ENCODE measurements at places on chromosomes 3 and 15.

DNA sequence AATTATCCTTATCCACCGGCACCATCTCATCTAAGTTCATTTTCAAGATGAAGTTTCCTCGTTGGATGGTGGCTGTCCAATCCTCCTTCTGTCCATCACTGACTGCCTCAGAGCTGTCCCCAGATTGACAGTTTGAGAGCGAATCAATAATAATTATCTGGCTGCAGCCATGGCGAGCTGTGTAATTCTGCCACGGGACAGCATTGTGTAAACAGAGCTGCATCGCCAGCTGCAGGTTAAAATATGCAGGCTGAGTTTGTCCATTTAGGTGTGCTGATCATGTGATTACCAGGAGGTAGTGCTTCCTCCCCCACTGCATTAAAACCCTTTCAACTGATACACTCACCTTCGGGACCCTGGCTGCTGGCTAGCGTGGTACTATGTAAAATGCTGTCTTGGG, 461.9 kb upstream of the ONECUT1 start:
- no peak for DNase-seq
- H3K4me3 ChIP-seq = no peak overlapping the region
- no peaks in the 10 kb centered on the region for H3K27me3 ChIP-seq
- no peaks in the 10 kb centered on the region for H3K4me1 ChIP-seq
- no peaks in the 10 kb centered on the region for H3K36me3 ChIP-seq

DNA sequence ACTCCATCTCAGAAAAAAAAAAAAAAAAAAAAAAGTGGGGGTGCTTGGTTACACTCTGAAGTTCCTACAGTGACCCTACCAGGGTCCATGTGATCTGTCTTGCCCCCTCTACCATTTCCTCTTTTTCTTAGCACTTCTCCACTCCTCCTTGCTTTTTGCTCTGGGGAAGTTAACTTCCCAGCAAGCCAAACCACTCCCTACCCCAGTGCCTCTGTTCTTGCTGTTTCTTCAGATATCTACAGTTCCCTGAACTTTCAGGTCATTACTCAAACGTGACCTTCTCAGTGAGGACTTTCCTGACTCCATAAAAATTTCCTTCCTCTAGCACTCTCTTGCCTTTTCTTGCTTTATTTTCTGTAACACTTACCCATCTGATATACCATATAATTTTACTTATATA, 61.1 kb upstream of the GCNT3 start:
- no peak for DNase-seq
- no peaks in the 10 kb centered on the region for H3K27me3 ChIP-seq
- H3K36me3 ChIP-seq = no peaks in the 10 kb centered on the region
- no peak overlapping the region for H3K27ac ChIP-seq

GRCh38 chr15:43531018-43531670, 13.7 kb downstream of the MAP1A start:
- peaks cover 5% of the 10 kb centered on the region for H3K36me3 ChIP-seq
- H3K4me1 ChIP-seq = no peaks in the 10 kb centered on the region
- no peak for DNase-seq
- no peaks in the 10 kb centered on the region for H3K27me3 ChIP-seq
- no peak overlapping the region for H3K27ac ChIP-seq

GRCh38 chr3:4797201-4797705, 182.0 kb upstream of the BHLHE40 start:
- H3K4me3 ChIP-seq = no peak overlapping the region
- no peaks in the 10 kb centered on the region for H3K4me1 ChIP-seq
- no peak overlapping the region for H3K27ac ChIP-seq
- H3K27me3 ChIP-seq = no peaks in the 10 kb centered on the region

GRCh38 chr3:169835533-169835932, 22.8 kb upstream of the LRRC34 start:
- DNase-seq = no peak
- H3K27me3 ChIP-seq = peaks cover 3% of the 10 kb centered on the region
- no peaks in the 10 kb centered on the region for H3K4me1 ChIP-seq
- no peak overlapping the region for H3K27ac ChIP-seq
- no peaks in the 10 kb centered on the region for H3K36me3 ChIP-seq
- no peak overlapping the region for H3K4me3 ChIP-seq

DNA sequence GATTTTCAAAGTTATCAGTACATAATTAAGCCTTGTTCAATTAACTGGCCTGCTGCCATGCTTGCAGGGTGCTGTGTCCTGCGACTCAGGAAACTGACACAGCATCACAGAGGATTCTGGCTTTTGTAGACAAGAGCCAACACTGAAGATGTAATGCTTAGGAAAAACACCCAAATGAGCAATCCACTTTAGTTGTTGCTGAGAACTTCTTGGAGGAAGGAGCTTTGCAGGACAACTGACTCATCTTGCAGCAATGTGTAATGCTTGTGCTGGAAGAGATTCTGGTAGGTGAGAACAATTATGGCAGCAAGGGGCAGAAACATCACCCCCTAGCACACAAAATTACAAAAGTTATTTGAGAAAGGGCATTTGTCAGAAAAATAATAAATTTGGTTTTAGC, 67.6 kb downstream of the NLGN1 start:
- DNase-seq = no peak
- H3K4me1 ChIP-seq = no peaks in the 10 kb centered on the region
- H3K4me3 ChIP-seq = no peak overlapping the region

GRCh38 chr3:194702545-194702944, 16.9 kb downstream of the FAM43A start:
- H3K27ac ChIP-seq = no peak overlapping the region
- H3K4me1 ChIP-seq = no peaks in the 10 kb centered on the region
- peaks cover 14% of the 10 kb centered on the region for H3K27me3 ChIP-seq
- DNase-seq = no peak

- H3K27ac ChIP-seq = no peak overlapping the region
- H3K4me1 ChIP-seq = no peaks in the 10 kb centered on the region
- peaks cover 24% of the 10 kb centered on the region for H3K27me3 ChIP-seq
- H3K36me3 ChIP-seq = no peaks in the 10 kb centered on the region
- DNase-seq = no peak
These were observed 649 bp upstream of the PLOD2 start for GRCh38 chr3:146161663-146162002.

- DNase-seq = no peak
- peaks cover 26% of the 10 kb centered on the region for H3K27me3 ChIP-seq
- no peak overlapping the region for H3K4me3 ChIP-seq
- no peaks in the 10 kb centered on the region for H3K36me3 ChIP-seq
- H3K27ac ChIP-seq = no peak overlapping the region
These were observed 223.3 kb upstream of the TPRG1 start for GRCh38 chr3:188948281-188948996.

GRCh38 chr3:80767604-80768003, 993.8 kb downstream of the GBE1 start:
- H3K36me3 ChIP-seq = no peaks in the 10 kb centered on the region
- no peak overlapping the region for H3K27ac ChIP-seq
- no peaks in the 10 kb centered on the region for H3K27me3 ChIP-seq
- H3K4me3 ChIP-seq = no peak overlapping the region
- H3K4me1 ChIP-seq = no peaks in the 10 kb centered on the region
- no peak for DNase-seq

DNA sequence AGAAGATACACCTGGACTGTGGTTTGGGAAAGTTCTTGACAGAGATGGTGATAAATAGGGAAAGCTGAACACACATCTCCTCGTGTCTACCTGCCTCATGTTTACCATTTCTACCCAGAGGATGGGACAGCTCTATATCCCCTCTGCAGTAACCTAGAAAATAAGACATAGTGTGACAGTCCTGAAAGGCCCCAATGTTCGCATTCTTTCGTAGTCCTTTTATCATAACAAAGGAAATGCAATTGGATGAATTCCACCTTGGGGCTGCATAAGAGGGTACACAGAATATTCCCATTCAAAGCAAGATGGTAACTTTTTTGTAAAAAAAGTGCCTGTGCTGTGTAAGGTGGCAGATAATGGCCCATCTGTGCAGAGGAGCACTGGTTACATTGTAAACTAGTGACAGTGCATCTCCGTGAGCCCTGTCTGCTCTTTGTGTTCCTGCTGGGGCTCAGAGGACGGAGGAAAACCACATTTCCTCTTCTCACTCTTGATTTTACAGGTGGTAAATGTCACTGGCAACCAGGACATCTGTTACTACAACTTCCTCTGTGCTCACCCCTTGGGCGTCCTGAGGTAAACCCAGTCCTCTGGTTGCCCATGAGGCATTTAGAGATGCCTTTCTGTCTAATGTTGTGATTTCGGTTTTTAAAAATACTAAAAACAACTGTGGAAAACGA, 74.3 kb downstream of the SIDT1 start:
- H3K4me1 ChIP-seq = peaks cover 20% of the 10 kb centered on the region
- H3K27ac ChIP-seq = peak overlapping the region; percentile 10
- H3K36me3 ChIP-seq = peaks cover 6% of the 10 kb centered on the region
- no peak overlapping the region for H3K4me3 ChIP-seq

GRCh38 chr15:51367322-51367976, 26.0 kb downstream of the GLDN start:
- peaks cover 2% of the 10 kb centered on the region for H3K27me3 ChIP-seq
- no peaks in the 10 kb centered on the region for H3K36me3 ChIP-seq

DNA sequence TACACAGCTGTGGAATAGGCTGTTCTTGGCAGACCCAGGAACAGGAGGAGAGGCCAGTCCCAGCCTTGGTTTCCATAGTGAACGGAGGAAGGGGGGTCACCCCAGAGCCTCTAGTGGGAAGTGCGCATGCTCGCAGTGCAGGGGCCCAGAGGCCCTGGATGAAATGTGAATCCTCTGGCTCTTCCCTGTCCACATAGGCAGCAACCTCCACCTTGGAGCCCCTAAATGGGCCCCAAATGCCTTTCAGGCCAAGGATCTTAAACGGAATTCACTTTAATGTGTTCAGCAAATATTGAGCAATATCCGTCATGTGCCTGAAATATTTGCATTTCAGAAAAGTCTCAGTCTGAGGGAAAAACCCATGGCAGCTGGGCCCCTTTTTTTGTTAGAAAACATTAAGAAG, 3.3 kb upstream of the NDN start:
- H3K27ac ChIP-seq = no peak overlapping the region
- no peak for DNase-seq
- H3K4me1 ChIP-seq = no peaks in the 10 kb centered on the region
- no peak overlapping the region for H3K4me3 ChIP-seq
- H3K27me3 ChIP-seq = peaks cover 7% of the 10 kb centered on the region

DNA sequence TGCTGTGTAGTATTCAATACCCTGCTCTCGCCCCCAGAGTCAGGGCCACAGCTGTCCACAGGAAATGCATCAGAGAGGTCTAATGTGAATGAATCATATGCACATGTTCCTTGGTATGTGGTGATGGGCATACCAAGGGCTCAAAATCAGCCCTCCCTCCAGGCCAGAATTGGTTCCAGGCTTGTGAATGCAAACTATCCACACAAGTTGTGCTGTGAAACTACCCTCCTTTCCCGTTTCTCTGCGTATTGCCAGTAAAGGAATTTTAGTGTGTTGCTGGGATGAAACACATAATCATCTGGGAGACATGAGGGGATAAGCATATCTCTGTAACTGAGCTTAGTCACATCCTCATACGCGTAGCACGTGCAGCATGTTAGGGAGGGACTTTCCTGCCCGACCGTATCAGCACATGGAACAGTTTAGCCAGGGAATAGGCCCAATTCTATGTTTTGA, 9.2 kb upstream of the MME start:
- no peaks in the 10 kb centered on the region for H3K4me1 ChIP-seq
- H3K4me3 ChIP-seq = no peak overlapping the region
- H3K27me3 ChIP-seq = no peaks in the 10 kb centered on the region

DNA sequence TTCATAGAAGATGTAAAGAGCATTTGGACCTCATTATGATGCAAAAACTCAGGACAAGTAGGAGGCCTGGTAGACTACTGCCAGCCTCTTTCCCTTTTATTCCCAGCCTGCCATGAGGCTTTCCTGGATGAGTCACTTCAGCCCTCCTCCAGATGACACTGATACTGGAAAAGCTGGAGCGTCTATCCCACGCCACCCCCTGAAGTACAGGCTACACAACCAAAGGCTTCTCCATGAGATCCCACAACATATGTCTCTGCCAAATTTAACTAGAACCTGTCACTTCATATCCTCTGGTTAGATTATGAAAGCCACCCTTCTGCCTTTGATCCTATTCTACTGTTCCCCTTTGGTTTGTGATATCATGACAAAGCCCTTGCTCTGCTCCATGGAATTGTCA, 56.1 kb upstream of the CPNE4 start:
- no peaks in the 10 kb centered on the region for H3K36me3 ChIP-seq
- no peak overlapping the region for H3K27ac ChIP-seq
- no peak overlapping the region for H3K4me3 ChIP-seq
- no peak for DNase-seq

DNA sequence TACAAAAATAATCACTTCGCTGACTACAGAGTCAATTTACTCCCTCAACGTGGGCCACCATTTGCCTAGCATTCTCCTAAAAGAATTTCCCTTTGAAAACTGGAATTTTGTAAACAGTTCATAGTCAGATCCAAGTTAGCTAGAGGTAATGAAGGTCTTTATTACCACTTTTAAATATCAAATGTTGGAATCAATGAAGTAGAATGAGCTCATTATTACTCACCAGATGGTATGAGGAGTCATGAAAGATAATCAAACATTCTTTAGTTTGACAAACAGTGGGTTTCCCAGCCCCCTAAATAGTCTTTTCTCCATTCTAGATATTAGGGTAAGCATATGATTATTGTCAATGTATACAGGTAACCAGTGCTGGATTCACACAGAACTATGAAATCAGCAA, 455.7 kb upstream of the THBS1 start:
- no peak overlapping the region for H3K27ac ChIP-seq
- H3K4me1 ChIP-seq = no peaks in the 10 kb centered on the region
- H3K4me3 ChIP-seq = no peak overlapping the region

DNA sequence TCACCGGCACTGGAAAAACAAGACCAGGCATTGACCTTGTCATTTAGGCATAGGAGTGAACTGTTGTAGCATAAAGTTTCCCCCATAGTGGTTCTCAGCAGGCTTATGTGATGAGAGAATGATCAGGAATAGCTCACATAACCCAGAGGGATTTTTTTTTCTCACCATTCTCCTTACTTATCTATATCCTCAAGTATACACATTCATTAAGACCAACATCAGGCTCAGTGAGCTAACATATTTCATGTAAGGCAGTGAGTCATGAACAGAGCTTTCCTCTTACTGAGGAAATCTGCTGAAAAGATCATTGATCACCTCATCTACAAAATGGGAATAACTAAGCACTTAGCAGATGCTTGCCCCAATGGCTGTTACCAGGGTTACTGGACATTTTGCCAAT, 396.6 kb upstream of the TMCO5A start:
- no peaks in the 10 kb centered on the region for H3K36me3 ChIP-seq
- H3K27me3 ChIP-seq = no peaks in the 10 kb centered on the region
- DNase-seq = no peak
- no peaks in the 10 kb centered on the region for H3K4me1 ChIP-seq
- no peak overlapping the region for H3K4me3 ChIP-seq

- H3K36me3 ChIP-seq = no peaks in the 10 kb centered on the region
- no peaks in the 10 kb centered on the region for H3K4me1 ChIP-seq
- no peak overlapping the region for H3K4me3 ChIP-seq
- no peaks in the 10 kb centered on the region for H3K27me3 ChIP-seq
- DNase-seq = no peak
These were observed 42.5 kb downstream of the IL1RAP start for GRCh38 chr3:190556351-190556750.

All from T-cell (primary cell).